IPS DF 6.9 (cell line): ENCODE measurements at places on chromosomes 1 and 21.
A peak's percentile ranks its signal among the peaks of the same experiment; 100 is the strongest.

- no peak for DNase-seq
Measured at GRCh38 chr1:77652268-77652667, 30.2 kb downstream of the ZZZ3 start.

- DNase-seq, result no peak
Measured at GRCh38 chr1:109948285-109948630, 36.3 kb upstream of the AHCYL1 start.

GRCh38 chr1:50421768-50422674, 1.2 kb downstream of the DMRTA2 start:
- no peak for DNase-seq

DNA sequence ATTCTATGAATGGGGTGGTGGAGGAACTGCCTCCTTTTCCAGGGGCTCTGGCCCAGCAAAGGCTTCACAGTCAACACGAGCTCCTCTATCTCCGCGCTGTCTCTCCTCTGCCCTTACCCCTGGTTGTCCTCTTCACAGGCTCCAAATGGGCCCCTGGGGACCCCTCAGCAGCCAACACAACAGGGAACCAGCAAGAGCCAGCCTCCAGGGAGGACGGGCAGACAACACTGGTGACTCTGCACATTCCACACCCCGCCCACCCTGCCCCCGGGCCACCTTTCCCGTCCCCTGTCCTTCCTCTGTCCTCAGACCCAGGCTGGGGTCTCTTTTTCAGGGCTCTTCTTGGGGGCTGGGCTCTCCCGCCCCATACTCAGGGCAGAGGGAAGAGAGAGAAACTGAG, 17.5 kb upstream of the ETV3 start:
- no peak for DNase-seq

- no peak for DNase-seq
Measured at GRCh38 chr1:118396829-118397495, 211.9 kb upstream of the SPAG17 start.

DNA sequence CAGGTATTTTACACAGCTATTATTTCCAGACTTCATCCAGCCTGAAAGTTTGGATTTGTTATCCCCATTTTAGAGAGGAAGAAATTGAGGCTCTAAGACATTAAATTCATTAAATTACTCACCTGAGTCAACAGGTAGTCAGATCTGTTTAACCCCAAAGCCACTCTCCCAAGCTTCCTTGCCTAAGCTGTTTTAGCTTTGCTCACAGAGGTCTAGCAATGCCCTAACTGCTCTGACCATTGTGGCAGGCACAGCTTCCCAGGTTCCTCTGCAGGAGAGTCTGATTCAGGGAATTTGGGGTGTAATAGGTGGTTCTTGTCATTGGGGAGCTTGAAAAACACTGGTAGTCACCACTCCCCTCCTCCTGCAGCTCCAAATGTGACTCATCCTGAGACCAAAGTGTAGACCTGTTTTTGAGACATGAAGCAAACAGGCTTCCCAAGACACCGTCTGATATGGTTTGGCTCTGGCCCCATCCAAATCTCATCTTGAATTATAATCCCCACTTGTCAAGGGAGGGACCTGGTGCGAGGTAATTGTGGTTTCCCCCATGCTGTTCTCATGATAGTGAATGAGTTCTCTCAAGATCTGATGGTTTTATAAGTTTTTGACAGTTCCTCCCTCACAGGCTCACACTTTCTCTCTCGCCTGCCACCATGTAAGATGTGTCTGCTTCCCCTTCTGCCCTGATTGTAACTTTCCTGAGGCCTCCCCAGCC, 142.8 kb upstream of the DNAH14 start:
- no peak for DNase-seq

GRCh38 chr1:26702680-26703038, 6.8 kb downstream of the ARID1A start:
- no peak for DNase-seq

- DNase-seq, result no peak
Measured at GRCh38 chr1:85473390-85473789, 8.4 kb upstream of the DDAH1 start.

- no peak for DNase-seq
Measured at GRCh38 chr1:21257431-21258135, 32.7 kb downstream of the ECE1 start.

DNA sequence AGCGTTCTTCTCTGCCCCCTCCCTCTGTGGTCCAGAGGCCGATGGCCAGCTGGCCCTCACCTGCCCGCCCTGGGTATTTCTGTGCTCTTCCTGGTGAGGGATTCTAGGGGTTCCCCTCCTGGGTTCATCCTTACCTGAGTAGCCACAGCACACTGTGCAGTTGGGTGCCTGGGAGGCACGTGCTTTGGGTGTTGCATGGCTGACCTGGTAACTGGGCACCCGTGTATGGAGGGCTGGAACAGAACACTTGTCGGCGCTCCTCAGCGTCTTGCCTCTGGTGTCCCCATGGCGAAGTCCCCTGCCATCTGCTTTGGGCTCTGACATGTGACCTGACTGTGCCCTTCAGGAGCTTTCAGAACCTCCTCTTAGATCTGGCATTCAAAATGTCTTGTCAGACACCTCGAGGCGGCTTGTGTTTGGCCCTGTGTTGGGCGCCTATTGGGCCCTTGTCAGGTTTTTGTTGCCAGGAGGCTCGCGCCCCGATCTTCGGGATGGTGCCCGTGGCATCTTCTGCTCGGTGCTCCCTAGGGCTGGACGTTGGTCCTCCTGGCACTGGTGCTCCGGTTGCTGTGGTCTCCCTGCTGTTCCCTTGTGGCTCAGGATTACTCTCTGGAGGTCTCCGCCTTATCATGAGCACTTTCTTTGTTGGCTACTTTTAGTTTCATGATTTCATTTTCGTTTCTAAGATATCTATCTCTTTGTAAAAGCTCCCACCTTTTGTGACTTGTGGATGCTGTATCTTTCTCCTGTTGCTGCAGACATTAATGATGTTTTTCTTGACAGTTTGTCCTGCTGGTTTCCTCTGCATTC, 28.5 kb downstream of the SKI start:
- DNase-seq, result no peak

GRCh38 chr21:29870814-29871213, 69.0 kb downstream of the GRIK1 start:
- peak; percentile 16 for DNase-seq

- no peak for DNase-seq
Measured at GRCh38 chr1:200184196-200184595, 156.7 kb downstream of the NR5A2 start.

GRCh38 chr1:36448530-36449056, 1.7 kb downstream of the OSCP1 start:
- no peak for DNase-seq

DNA sequence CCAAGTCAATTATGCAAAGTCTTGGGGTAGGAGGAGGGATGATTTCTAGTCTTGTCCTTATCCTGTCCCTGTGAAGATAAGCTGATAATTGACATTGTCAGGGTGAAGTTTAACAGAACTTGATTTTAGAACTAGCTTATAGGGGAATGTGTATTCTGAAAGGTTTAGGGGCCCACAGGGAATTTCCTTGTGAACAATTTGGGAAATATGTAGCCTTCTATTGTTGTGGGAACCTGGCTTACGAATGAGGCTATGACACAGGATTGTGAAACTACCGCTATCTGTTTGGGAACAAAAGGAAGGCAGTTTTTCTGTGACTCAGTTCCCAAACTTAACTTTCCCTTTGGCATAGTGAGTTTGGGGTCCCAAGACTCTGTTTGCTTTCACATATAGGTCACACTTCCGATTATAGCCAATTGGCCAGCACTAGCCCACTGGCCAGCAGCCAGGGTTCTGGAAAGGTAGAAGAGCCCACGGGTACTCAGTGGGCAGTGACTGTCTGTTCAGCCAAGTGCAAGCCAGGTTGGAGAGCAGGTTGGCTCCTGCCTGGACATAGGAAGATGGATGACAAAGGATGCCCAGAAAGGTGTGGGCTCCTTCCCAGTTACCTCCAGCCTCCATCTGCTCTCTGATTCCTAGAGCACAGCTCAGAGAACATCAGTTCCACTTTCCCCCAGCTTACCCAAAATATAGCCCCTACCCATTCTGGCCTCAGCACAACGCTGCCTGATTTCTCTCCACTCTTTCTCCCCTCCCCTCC, 35.5 kb downstream of the H3-3A start:
- no peak for DNase-seq

DNA sequence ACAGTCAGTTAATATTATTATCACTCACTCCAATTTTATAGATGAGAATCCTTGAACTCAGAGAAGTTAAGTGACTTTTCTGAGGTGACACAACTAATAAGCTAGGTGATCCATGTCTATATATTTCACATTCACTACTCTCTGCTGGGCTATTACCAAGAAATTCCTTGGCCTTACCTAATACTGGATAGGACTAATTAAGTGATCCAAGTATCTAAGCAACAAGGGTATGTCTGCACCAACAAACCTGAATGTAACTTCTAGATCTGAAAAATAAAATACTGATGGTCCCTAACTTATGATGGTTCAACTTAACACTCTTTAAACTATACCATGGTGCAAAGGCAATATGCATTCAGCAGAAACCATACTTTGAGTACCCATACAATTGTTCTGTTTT, 14.8 kb upstream of the CASQ2 start:
- DNase-seq, result no peak

DNA sequence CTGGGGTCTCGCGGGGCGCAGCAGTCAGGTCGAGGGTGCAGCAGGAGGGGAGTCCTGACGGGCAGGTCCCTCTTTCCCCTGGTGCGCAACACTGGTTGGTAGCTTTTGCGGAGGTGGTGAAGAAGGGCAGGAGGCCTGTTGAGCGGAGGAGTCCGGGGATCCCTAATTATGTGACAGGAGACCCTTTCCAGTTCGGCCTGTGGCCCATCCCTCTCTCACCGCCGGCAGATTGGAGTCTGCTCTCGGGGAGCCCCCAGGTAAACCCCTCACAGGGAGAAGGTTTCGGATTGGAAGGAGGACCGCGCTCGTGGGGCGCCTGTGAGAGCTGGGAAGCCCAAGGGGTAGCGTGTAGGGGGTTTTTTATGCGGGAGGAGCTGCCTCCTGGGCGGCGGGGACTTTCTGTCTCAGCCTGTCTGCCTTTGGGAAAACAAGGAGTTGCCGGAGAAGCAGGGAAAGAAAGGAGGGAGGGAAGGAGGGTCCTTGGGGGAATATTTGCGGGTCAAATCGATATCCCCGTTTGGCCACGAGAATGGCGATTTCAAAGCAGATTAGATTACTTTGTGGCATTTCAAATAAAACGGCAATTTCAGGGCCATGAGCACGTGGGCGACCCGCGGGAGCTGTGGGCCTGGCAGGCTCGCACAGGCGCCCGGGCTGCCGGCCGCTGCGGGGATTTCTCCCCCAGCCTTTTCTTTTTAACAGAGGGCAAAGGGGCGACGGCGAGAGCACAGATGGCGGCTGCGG, 9.5 kb downstream of the SIM2 start:
- no peak for DNase-seq
